ENCODE measurements at places on chromosomes 6 and 20.
A peak's percentile ranks its signal among the peaks of the same experiment; 100 is the strongest.

GRCh38 chr20:1876975-1877608 lies 18.1 kb upstream of the SIRPA start:
- DNase-seq: no peak

GRCh38 chr20:2221921-2222320 lies 73.9 kb upstream of the TGM3 start:
- no peak for DNase-seq

DNA sequence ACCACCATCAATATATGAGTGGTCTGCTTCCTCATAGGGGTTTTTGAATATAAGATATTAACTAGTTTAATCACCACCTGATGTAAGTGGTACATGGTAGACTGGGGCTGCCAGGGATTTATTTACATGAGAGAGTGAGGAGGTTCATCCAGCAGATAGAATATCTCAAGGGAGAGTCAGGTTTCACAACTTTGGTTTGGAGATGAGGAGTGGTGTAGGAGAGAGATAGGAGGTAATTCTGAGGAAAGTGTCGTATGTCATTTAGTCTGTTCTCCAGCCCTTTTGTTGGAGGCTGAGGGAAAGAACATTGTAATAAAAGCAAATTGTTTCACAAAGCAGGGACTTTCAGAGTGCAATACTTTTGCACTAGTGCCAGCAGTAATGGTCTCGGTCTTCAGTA lies 16.8 kb downstream of the L3MBTL3 start:
- no peak for DNase-seq

DNA sequence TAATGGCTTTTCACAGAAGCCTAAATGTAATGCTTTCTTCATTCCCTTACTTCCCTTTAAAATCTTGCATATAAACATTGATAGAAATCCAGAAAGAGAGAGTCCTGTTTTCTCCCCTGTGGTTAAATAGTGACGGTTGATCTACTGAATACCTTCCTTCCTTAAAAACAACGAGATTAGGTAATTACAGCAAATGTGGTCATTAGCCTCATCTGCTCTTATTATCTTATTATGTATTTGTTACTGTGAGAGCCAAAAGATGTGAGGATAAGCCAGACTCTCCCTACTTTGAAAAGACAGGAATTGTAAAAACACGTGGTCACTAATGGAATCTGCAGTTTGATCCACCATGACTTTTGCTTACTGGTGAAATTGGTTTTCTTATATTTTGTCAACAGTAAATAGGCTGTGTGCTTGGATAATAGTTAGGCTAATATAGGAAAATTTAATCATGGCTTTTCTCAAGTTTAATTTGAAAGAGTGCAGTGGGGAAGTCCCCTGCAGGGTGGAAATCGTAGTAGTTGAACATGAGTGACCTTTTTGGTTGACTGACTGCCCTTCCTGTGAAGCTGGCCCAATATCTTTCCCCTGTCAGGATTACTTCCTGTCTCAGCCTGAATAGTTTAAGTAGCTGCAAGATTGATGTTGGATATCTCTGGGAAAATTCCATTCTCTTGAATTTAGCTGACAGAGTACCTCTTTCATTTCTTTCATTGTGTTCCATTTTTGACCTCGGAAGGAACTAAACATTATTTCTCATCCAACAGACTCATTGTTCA lies 62.8 kb downstream of the JARID2 start:
- DNase-seq: no peak

GRCh38 chr6:17219098-17219497 lies 62.1 kb upstream of the RBM24 start:
- DNase-seq: no peak

DNA sequence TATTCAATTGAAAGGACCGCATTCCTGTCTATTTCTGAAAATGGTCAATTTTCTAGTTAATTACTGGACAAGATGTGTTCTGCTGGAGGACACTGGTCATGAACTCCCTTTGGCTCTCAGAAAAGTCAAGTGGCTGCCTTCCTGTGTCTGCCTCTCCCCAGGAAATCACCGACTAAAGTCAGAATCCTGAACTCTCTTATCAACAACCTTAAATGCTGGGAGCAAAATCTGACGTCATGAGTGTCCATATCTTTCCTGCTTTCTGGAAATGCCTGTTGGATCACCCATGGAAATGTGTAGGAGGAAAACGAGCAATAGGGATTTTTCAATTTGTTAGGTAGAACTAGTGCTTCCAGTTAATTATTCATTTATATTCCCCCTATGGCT lies 53.5 kb upstream of the PLCB1 start:
- no peak for DNase-seq

GRCh38 chr6:1538369-1538768 lies 71.3 kb upstream of the FOXC1 start:
- no peak for DNase-seq

GRCh38 chr6:6931071-6932025 lies 176.4 kb upstream of the RREB1 start:
- peak; percentile 61 for DNase-seq

- DNase-seq: no peak
Observed at GRCh38 chr6:128339635-128340450, 180.6 kb downstream of the PTPRK start.

DNA sequence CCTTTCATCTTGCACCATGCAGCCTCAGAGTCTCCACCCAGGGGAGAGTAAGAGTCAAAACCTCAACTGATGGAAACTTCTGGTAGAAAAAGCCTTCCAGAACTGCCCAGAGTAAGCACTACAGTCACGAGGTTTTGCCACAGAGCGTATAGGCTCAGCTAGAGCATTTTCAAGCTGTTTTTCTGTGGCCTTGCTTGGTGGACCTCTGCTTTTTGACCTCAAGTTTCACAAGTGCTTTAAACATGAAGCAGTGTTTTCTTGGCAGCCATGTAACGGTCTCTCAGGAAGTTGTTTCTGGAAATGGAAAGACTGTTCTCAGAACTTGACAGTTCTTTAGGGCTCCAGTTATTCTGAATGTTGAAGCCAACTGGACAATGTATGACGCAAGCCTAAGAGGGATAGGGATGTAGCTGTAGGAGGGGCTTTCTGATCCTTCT lies 146.5 kb downstream of the ZDHHC14 start:
- no peak for DNase-seq

DNA sequence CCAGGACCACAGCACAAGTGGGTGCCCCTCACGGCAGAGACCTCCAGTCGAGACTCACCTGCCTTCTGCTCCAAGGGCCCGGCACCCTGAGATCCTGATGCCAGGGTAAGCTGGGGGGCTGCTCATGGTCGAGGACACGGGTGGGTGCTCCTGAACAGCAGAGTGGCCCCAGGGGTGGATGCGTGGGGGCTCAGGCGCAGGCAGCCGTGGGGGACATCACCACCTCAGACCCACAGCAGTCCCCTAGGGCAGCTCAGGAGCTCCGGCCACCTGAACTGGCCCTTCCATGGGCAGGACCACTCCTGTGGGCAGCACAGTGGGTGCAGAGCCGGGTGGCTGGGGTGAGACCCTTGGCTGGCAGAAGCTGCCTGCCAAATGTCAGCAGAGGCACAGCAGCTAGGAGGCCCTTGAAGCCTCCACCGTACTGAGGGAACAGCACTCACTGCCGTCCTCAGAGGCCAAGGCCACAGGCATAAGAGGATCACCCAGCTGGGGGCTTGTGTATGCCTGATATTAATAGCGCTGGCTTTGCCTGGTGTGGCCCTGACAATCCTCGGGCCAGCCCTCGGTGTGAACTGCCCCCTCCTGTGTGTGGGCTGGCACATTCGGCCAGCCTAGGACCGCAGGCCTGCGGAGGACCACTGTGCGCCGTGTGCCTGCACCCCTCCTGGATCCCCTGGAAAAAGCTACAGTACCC lies 5.4 kb downstream of the UCKL1 start:
- DNase-seq: no peak

DNA sequence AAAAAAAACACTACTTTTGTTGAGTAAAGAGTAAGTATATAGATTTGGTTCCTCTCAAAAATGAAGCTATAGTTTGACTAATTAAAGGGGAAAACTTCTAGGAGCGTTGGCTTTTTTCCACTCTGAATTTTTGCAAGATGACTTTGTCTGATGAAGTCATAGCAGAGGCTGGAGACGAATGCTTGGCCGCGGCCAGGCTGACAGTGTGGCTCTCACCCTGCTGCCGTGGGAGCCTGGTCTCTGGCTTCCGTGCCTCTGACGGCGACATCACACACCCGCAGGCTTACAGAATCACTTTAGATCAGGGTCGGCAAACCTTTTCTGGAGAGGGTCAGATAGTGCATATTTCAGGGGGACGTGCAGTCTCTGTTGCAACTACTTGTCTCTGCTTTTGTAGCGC lies 145.0 kb downstream of the PHACTR3 start:
- no peak for DNase-seq

GRCh38 chr6:81814370-81815076 lies 62.0 kb upstream of the TENT5A start:
- DNase-seq: no peak

GRCh38 chr6:145153495-145153894 lies 581.8 kb downstream of the EPM2A start:
- DNase-seq: no peak

- DNase-seq: no peak
Observed at GRCh38 chr20:48139262-48140041, 354.2 kb upstream of the SULF2 start.

DNA sequence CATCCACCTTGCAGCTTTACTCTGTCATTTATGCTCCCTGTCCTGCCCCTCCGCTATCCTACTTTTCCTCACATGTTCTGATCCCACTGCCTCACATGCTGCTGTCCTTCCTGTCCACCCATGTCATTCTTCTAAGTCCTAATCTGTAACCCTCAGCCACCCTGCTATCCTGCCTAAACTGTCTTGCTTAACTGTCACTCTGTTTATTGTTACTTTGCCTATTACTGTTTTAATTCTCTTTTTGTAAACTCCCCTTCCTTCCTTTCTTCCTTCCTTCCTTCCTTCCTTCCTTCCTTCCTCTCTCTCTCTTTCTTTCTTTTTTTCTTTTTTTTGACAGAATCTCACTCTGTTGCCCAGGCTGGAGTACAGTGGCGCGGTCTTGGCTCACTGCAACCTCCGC lies 1.4 kb downstream of the CUL9 start:
- no peak for DNase-seq

GRCh38 chr6:13248584-13248985 lies 79.8 kb downstream of the TBC1D7 start:
- no peak for DNase-seq

DNA sequence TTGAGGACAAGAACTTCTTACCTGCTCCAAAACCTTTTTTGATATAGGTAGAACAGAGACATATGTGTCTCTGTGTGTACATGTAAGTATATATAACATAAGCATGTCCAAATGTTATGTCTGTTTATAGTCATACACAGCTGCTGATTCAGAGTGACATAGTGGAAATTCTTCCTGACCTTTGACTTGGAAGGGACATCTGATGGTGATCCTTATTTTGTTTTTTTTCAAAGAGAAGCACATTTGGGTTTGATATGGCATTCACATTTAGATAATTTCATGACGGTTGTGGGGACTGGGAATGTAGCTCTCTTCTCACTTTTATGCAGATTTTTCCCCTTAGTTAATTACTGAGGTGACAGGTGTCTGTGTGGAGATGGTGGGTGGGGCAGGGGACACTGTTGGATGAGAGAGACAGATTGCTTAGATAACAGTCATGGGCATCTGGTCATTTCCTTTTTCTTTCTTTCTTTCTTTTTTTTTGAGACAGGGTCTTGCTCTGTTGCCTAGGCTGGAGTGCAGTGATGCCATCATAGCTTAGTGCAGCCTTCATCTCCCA lies 39.0 kb downstream of the FARS2 start:
- no peak for DNase-seq

DNA sequence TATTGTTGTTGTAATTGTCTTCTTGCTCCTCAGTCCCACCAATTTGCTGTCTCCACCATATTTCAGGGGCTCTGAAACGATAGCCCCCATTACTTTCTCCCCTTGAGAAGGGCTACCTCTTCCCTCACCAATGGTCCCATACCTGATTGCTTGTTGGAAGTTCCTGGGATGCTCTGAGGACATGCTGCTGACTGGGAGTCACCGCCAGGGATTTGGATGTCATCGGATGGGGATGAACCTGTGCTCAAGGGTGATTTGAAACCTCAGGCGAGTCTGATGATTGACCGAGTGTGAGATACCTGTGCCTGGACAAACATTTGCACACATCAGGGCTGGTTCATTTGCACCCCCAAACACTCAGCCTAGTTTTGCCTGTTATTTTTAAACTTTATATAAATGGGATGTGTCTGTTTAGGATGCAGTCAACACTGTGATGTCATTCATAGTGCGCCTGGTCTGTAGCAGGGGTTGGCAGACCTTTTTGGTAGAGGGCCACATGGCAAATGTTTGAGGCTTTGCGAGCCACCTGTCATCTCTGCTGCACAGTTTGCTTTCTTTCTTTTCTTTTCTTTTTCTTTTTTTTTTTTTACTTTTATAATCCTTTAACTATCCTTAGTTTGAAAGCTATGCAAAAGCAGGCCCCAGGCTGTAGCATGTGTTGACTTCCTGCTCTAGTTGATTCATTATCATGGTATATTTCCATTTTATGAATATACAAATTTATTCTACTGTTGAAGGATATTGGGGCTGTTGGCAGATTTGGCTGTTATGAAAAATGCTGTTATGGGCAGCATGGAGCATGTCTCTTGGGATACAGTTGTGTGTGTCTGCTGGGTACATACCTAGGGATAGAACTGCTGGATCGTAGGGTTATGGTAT lies 118.5 kb upstream of the PHACTR3 start:
- DNase-seq: no peak

GRCh38 chr6:32128751-32129296 lies 778 bp upstream of the ATF6B start:
- no peak for DNase-seq

DNA sequence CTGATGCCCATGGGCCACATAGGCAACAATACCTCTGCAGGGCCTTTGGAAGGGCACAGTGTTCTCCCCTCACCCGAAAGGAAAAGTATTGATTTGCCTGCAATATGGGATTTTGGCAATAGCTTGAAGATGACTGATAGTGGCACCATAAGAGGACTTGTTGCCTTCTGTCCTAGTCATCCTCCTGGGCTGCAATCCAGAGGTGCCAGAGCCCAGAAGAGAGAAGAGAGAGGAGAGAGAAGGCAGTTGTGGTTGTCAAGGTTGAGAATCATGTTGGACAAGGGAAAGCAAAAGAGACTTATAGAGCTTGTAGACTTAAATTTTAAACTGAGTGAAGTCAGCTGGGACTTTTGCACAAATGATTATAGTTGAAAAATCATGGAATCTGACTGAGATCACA lies 14.6 kb downstream of the HDGFL1 start:
- no peak for DNase-seq

GRCh38 chr6:144319211-144319610 lies 34.1 kb downstream of the UTRN start:
- no peak for DNase-seq

Data from NCI-H774 (cell line).